ENCODE measurements at places on chromosomes 16 and 17.

- DNase-seq = no peak
Measured at GRCh38 chr16:54244061-54244886, 42.3 kb downstream of the IRX3 start.

- no peak for DNase-seq
Measured at GRCh38 chr16:76207270-76207669, 69.9 kb upstream of the CNTNAP4 start.

DNA sequence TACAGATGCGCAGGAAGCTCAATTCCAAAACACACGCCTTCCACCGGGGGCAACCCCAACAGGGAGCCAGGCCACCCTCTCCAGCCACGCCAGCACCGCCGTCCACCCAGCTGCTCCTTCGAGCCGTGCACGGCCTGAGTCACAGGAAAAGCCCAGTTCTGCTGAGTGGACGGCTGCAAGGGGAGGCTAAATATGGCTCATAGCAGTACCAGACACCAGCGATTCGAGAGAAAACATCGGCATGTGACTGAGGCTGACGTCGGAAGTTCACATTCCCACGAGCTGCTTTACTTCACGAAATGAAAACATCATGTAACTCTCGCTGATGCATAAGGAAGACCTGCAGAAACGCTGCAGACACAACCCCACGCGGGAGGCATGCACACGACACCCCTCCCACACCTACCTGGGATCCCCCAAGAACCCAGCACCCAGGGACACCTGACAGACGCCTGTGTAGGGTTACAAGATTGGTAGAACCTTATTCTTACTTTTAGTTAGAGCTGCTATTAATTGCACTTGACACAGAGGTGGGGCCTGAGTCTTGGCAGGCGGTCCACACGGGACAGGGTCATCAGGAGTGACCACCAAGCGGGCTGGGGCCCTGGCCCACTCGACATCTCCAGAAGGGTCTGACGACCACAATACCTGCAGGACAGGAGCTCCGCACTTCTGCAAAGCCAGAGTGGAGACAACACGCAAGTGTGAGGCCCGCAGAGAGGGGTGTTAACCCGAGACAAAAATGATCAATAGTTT, 116.8 kb downstream of the ANKRD11 start:
- DNase-seq = peak; percentile 18

GRCh38 chr17:63446753-63447470, 806 bp upstream of the CYB561 start:
- no peak for DNase-seq

DNA sequence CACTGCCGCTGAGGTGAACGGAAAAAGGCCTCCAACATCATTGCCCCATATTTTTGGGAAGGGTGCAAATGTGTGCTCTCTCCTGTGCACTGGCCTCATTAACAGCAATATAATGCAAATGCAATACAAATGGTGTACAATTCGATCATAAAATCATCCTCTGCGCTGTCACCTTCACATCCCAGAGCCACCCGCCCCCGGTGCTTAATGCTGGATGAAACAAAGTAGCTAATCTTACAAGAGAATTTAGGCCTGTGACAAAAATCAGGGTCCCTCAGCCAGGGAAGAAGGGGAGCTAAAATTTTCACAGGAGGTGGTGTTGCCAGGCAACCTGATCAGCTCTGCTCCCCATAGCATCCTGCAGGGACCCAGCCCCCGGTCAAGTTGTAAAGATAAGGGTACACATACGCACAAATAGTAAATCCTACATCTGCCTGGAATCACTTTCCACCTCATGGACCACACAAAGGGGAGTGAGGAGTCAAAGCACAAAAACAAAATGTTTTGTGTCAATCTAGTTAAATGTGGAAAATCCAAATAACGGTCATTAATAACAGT, 3.0 kb downstream of the TBC1D16 start:
- DNase-seq = no peak

DNA sequence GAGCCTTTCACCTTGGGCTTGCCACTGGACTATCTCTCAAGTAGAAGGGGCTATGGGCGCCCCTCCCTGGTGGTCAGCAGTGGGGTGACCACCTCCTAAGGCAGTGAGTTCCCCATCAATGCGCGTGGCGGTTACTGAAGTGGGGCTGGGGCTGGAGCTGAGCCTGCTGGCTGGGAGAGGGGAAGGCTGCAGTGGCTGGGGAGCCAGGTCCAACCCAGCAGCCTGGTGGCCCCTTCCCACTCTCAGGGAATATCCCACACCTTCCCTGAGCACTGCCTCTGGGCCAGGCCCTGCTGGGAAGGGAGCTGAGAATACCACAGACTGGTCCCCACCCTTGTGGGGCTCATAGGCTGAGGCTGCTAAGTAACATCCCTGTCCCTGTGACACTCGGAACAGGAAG, 19.8 kb upstream of the MPRIP start:
- DNase-seq = no peak

DNA sequence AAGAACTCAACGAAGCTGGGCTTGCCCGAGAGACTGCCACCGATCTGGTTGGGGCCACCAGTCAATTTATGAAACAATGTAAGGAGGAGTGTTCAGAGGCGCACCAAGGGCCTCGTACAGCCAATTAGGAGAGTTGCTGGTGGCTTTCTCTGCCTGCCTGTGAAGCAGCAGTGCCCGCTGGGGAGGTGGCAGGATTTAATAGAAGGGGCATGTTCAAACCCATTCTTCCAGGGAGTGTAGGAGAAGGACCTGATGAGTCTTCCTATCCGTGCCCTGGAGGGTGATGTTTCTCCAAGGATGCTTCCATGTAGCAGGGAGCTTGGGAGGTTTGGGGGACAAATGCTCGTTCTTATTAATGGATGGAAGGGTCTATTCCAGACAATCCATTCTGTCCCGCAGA, 178.4 kb downstream of the CCDC182 start:
- no peak for DNase-seq

GRCh38 chr16:89268987-89269735, 51.7 kb downstream of the ZNF778 start:
- DNase-seq = no peak

- no peak for DNase-seq
Measured at GRCh38 chr17:4130715-4131114, 12.1 kb downstream of the ZZEF1 start.

DNA sequence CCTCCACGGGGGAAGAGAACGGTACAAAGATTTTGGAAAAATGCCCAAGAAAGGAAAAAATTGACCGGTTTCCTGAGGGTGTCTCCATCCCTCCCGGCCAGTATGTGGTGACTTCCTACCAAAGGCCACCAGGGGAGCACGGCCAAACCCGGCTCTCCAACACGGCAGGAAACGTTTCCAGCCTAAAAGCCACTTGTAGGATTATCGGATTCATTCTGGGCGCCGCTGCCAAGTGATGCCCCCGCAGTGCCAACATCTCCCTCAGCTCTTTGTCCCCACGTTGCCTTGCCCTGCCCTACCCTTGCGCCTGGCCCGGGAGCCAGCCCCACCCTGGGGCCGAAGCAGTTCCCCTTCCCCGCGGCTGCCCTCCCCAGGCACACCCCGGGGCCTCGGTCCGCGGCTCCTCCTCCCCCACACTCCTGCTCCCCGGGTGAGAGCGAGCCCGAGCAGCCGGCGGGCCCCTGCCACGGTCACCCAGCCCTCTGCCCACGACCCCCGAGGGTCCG, 688 bp downstream of the CRK start:
- no peak for DNase-seq

DNA sequence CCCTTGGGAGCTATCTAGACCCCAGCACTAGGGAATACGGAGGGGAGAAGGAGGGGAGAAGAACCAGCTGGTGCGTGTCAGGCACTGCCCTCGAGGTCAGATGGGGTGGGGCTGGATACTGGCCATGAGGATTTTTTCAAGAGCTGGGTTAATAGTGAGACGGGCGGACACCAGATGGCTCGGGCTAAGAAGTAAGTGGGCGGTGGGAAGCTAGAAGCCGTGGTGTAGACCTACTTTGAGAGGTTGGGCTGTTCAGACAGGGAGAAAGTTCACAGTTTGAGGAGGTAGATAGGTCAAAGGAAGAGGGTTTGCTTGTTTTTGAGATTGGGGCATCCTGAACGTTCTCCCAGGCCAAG, 303.8 kb downstream of the SEC14L1 start:
- no peak for DNase-seq
